Heart right ventricle (tissue), 16 donors: ENCODE measurements at places on chromosomes 5 and 9. TPM values are rescaled to one million over a fixed set of nuclear protein-coding genes. Genes with fewer than 3 reads are reported as not detected.
A peak's percentile ranks its signal among the peaks of the same experiment; 100 is the strongest.

PCDHB14 gene
- 1.4 TPM for total RNA-seq

LPAR1 gene
- 4.0 TPM for total RNA-seq

SHOC1 gene
- total RNA-seq = not detected

CHSY3 gene
- total RNA-seq = 1.1 TPM

PGM5 gene
- 240 TPM for total RNA-seq

PHF19 gene
- total RNA-seq = 11.3 TPM

ACO1 gene
- total RNA-seq = 59.8 TPM

CNTLN gene
- 3.5 TPM for total RNA-seq

BSPRY gene
- total RNA-seq = 0.55 TPM

EIF4E1B gene
- total RNA-seq = not detected

GRCh38 chr5:135329913-135330797, 68.9 kb downstream of the MACROH2A1 start:
- no peaks in the 10 kb centered on the region for H3K4me1 ChIP-seq
- no peak overlapping the region for H3K27ac ChIP-seq
- H3K4me3 ChIP-seq = no peak overlapping the region
- H3K36me3 ChIP-seq = no peaks in the 10 kb centered on the region

DNA sequence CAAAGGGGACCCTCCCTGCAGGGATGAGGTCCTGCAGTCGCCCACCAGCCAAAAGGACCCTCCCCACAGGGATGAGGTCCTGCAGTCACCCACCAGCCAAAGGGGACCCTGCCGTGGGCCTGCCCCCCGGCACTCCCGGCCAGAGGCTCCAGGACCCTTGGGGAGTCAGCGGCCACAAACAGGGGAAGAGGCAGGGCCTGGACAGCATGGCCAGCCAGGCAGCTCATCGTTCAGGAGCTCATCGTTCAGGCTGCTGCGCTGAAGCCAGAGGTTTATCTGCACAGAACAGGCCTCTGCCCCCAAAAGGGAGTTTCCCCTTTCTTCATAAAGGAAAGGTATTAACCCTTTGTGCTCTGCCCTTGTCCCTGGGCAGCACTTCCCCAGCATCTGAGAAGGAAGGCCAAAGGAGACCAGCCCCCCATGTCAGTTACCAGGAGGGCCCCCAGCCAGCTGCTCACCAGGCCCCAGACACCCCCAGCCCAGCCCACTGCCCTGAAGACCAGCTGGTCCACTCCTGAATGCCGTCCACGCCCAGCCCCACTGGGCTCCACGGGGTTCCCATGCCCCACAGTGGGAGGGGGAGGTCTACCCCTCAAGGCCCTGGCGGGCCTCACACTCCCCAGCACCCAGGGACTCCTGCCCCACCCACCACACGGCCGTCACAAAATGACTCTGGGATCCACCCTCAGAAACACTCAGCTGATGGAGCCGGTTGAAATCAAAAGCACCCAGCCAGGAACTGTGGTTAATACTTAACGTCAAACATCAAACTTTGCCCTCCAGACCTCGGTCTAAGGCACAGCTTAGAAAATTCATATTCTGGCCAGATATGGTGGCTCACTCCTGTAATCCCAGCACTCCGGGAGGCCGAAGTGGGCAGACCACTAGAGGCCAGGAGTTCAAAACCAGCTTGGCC, 6.3 kb downstream of the SLC12A7 start:
- H3K27me3 ChIP-seq = no peaks in the 10 kb centered on the region
- no peak overlapping the region for H3K4me3 ChIP-seq
- peaks cover 100% of the 10 kb centered on the region for H3K4me1 ChIP-seq
- no peaks in the 10 kb centered on the region for H3K36me3 ChIP-seq
- peak overlapping the region; percentile 99 for H3K27ac ChIP-seq

- H3K27ac ChIP-seq = no peak overlapping the region
- H3K36me3 ChIP-seq = no peaks in the 10 kb centered on the region
- DNase-seq = peak; percentile 83
These were observed 3.5 kb upstream of the WDR38 start for GRCh38 chr9:124849801-124850200.

GRCh38 chr9:35980289-35981011, 22.5 kb upstream of the OR2S2 start:
- no peaks in the 10 kb centered on the region for H3K4me1 ChIP-seq
- peaks cover 34% of the 10 kb centered on the region for H3K27me3 ChIP-seq
- no peak for DNase-seq
- no peaks in the 10 kb centered on the region for H3K36me3 ChIP-seq
- no peak overlapping the region for H3K27ac ChIP-seq

- H3K4me3 ChIP-seq = no peak overlapping the region
- DNase-seq = no peak
- H3K36me3 ChIP-seq = no peaks in the 10 kb centered on the region
- peaks cover 77% of the 10 kb centered on the region for H3K4me1 ChIP-seq
- peak overlapping the region; percentile 30 for H3K27ac ChIP-seq
These were observed 18.3 kb downstream of the MARCHF3 start for GRCh38 chr5:127011961-127012644.

GRCh38 chr9:12935714-12936113, 160.9 kb downstream of the LURAP1L start:
- H3K4me3 ChIP-seq = no peak overlapping the region
- no peak for DNase-seq
- H3K27ac ChIP-seq = no peak overlapping the region
- no peaks in the 10 kb centered on the region for H3K27me3 ChIP-seq
- no peaks in the 10 kb centered on the region for H3K4me1 ChIP-seq
- no peaks in the 10 kb centered on the region for H3K36me3 ChIP-seq

GRCh38 chr5:125372694-125373631, 626.5 kb upstream of the ZNF608 start:
- H3K27ac ChIP-seq = no peak overlapping the region
- H3K4me3 ChIP-seq = no peak overlapping the region
- no peak for DNase-seq

DNA sequence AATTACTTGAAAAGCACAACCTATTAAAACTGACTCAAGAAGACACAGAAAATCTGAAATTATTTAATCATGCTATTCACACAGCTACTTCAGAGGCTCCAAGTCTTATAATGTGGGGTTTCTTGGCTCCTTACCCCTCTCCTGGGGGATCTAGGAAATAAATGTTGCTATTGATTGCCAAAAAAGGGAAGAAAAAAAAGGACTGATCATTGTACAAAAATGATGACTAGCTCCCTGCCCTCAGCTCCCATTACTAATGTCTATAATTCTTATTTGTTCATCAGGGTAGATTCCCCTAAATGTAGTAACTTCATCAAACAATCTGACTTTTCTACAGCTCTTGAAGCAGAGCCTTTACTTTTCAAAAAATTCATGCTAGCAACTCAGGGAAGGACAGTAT, 3.3 kb upstream of the SMC5 start:
- DNase-seq = no peak
- H3K27ac ChIP-seq = no peak overlapping the region
- peaks cover 26% of the 10 kb centered on the region for H3K4me1 ChIP-seq
- peak overlapping the region; percentile 69 for H3K4me3 ChIP-seq
- no peaks in the 10 kb centered on the region for H3K36me3 ChIP-seq
- no peaks in the 10 kb centered on the region for H3K27me3 ChIP-seq

- peaks cover 9% of the 10 kb centered on the region for H3K4me1 ChIP-seq
- no peak for DNase-seq
- no peaks in the 10 kb centered on the region for H3K36me3 ChIP-seq
- H3K27me3 ChIP-seq = no peaks in the 10 kb centered on the region
- H3K4me3 ChIP-seq = no peak overlapping the region
These were observed 39.2 kb downstream of the MARCHF11 start for GRCh38 chr5:16140417-16140816.

DNA sequence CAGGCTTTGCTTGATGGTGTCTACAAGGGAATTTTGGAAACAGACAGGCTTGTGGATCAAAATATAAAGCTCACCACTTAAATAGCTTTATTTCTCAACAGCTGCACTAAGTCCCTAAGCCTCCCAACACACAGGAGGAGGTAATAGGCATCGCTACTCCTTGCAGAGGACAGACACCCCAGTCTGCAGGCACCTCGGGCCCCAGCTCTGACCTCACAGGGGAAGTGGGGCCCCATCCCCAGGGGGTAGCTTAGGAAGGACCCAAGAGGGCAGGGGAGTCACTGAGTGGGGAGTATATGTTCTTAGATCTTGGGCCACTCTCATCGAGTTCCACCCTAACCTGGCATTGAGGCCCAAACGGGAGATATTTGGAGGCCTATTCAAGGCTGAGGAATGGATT, 66.7 kb upstream of the XPA start:
- H3K36me3 ChIP-seq = no peaks in the 10 kb centered on the region
- H3K27me3 ChIP-seq = no peaks in the 10 kb centered on the region
- H3K4me3 ChIP-seq = no peak overlapping the region
- H3K27ac ChIP-seq = no peak overlapping the region
- no peaks in the 10 kb centered on the region for H3K4me1 ChIP-seq
- no peak for DNase-seq

DNA sequence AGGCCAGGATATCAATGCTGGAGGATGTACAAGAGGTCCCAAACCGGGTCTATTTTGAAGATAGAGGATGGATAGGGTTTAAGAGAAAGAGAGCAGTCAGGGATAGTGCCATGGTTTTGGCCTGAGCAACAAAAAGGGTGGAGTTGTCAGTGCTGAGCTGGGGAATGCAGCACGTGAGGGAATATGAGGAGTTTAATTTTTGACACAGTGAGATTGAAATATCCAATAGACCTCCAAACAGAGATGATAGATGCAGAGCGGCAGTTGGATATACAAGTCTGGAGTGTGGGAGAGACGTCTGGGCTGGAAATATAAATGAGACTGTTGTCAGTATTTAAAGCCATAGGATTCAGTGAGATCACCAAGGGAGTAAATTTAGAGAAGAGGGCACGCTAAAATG, 136.7 kb upstream of the EFNA5 start:
- DNase-seq = no peak
- no peaks in the 10 kb centered on the region for H3K27me3 ChIP-seq
- no peak overlapping the region for H3K27ac ChIP-seq
- H3K4me3 ChIP-seq = no peak overlapping the region
- H3K4me1 ChIP-seq = peaks cover 4% of the 10 kb centered on the region
- H3K36me3 ChIP-seq = no peaks in the 10 kb centered on the region

DNA sequence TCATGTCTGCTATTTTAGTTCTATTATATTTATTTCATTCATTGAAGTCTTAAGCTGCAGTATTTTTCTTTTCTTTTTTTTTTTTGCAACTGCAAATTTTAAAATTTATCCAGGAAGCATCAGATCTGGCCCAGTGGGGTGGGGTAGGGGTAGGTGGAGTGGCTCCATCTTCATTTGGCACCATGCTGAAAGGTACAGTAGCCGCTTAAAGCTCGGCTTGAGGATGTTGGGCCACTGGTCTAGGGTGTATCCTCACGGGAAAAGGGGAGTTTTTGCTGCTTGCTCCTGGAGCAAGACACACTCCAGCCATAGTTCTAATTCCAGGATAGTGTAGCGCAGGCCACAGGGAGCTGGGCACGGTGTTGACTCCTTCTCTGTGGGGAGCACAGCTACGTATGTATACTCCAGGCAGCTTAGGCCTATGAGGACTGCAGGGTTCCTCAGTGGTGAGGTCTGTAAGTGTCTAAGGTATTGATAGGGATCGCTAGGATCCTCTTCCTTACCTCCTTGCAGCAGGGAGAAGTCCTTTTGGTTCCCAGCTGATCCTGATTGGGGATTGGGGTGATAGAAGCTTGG, 22.7 kb downstream of the RCL1 start:
- no peaks in the 10 kb centered on the region for H3K27me3 ChIP-seq
- no peak for DNase-seq
- no peak overlapping the region for H3K27ac ChIP-seq
- no peaks in the 10 kb centered on the region for H3K36me3 ChIP-seq
- H3K4me1 ChIP-seq = peaks cover 14% of the 10 kb centered on the region

DNA sequence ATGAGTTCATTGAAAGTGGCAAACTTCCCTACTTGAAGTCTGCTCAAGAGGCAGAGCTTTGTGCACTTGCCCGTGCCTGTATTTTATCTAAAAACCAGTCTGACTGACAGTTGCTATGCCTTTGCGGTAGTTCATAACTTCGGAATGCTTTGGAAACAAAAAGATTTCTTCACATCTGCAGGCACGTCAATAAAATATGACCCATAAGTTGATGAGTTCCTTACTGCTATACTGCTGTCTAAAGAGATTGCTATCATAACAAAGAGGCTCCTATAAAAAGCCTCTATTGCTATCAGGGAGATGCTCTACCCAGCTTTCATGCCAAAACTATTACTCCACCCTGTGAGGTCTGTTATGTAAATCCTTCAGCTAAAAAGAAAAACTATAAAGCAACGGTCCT, 25.4 kb upstream of the RNF20 start:
- no peaks in the 10 kb centered on the region for H3K27me3 ChIP-seq
- H3K27ac ChIP-seq = no peak overlapping the region
- no peak for DNase-seq
- no peak overlapping the region for H3K4me3 ChIP-seq
- H3K4me1 ChIP-seq = peaks cover 10% of the 10 kb centered on the region

GRCh38 chr5:72709341-72709740, 107.1 kb upstream of the TNPO1 start:
- H3K36me3 ChIP-seq = no peaks in the 10 kb centered on the region
- peaks cover 5% of the 10 kb centered on the region for H3K27me3 ChIP-seq
- no peaks in the 10 kb centered on the region for H3K4me1 ChIP-seq
- no peak overlapping the region for H3K27ac ChIP-seq

- H3K27ac ChIP-seq = no peak overlapping the region
- no peak overlapping the region for H3K4me3 ChIP-seq
- peaks cover 18% of the 10 kb centered on the region for H3K36me3 ChIP-seq
- no peaks in the 10 kb centered on the region for H3K27me3 ChIP-seq
These were observed 123.6 kb downstream of the INVS start for GRCh38 chr9:100222674-100223073.

- H3K36me3 ChIP-seq = no peaks in the 10 kb centered on the region
- no peak overlapping the region for H3K4me3 ChIP-seq
- H3K27me3 ChIP-seq = no peaks in the 10 kb centered on the region
- H3K27ac ChIP-seq = no peak overlapping the region
These were observed 278.6 kb downstream of the SPOCK1 start for GRCh38 chr5:137220523-137220927.
